ENCODE measurements at places on chromosomes 5 and 9.

DNA sequence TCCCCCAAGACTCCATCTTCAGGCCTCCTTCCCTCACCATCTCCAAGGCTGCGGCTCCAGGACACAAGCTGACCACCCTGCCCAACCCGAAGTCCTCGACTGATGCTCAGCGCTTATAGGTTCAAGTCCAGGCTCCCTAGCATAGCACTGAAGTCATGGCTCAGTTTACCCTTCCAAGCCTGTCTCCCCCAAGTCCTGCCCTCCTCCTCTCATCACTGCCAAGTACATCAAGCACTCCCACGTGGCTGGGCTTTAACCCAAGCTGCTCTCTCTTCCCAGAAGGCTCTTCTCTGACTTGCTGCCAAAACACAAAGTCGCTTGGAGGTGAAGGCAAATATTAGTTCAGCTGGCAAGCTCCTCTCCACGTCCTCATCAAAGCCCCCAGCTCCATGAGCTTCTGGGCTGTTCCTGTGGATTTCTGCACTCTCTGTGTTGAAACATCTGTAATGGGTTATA lies 22.1 kb upstream of the MARCHF6 start:
- no peak for DNase-seq

DNA sequence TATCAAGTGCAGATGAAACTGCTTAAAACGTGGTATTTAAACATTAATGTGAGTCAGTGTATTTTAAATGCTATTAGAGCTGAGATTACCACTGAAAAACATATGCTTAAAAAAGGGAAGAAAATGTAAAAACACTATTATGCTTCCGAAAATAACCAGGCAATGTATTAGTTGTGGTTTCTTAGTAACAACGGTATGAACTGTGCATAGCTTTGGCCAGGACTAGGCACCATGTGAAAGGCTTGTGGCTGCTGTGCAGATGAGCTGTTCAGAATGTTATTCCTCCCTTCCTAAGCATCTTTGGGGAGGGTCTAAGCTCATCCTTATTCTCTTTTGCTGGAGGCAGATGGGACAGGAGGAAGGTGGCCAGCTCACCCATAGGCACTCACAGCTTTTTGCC lies 84.9 kb downstream of the NTRK2 start:
- DNase-seq, result no peak

DNA sequence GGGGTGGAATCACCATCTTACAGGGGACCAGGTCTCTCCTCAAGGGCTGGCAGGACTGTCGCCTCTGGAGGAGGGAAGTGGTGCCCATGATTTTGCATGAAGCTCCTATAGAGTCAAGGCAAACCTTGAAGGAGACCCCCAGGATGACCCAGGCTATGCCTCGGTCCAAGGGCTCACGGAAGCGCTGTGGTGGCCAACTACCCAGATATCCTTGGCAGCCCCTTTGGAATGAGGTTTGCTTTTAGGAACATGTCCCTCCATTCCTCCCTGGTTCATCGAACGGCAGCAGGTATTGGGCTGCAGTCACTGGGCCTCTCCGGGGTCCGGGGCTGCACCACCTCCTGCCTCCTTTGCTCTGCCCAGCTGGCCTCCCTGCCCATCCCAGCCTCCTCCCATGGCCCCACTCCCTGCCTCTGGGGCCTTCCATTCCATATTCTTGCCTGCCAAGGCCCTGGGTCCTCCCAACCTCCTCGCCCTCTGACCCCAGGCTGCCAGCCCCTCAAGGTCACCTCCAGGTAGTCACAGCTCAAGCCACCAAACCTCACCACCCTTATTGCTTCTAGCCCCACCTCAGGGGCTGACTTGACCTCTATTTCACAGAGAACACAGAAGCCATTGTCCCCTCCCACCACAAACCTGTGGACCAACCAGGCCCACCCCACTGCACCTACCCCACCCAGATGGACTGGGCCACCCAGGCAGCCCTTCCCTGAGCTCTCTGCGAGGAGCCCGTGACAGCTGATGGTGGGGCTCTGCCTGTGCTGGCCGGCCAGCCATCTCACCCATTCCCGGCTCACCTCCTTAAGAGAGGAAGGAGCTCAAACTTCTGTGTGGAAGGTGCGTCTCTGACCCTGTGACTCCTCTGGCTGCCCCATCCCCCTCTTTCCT lies 3.6 kb upstream of the IL3 start:
- no peak for DNase-seq

DNA sequence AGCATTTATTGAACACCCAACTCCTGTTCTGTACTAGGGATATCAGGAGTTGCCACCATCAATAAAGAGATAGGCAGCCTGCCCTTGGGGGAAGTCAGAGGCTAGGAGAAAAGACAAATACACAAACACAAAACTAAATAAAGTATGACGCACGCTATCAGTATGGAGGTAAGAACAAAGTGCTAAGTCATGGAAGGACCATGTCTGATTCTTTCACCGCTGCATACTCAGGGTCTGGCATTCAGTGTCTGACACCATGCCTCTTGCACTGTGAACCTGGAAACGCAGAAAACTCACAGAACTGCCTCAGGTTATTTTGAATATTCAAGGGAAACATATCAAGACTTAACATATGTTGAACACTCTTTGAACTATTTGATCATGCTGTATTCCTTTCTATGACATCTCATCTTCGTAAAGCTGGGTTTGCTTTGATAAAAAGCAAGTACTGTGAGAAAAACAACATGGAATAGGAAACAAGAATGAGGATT lies 65.3 kb downstream of the ADAMTSL1 start:
- DNase-seq, result no peak

GRCh38 chr9:134298000-134298399 lies 28.3 kb upstream of the RXRA start:
- DNase-seq, result no peak

DNA sequence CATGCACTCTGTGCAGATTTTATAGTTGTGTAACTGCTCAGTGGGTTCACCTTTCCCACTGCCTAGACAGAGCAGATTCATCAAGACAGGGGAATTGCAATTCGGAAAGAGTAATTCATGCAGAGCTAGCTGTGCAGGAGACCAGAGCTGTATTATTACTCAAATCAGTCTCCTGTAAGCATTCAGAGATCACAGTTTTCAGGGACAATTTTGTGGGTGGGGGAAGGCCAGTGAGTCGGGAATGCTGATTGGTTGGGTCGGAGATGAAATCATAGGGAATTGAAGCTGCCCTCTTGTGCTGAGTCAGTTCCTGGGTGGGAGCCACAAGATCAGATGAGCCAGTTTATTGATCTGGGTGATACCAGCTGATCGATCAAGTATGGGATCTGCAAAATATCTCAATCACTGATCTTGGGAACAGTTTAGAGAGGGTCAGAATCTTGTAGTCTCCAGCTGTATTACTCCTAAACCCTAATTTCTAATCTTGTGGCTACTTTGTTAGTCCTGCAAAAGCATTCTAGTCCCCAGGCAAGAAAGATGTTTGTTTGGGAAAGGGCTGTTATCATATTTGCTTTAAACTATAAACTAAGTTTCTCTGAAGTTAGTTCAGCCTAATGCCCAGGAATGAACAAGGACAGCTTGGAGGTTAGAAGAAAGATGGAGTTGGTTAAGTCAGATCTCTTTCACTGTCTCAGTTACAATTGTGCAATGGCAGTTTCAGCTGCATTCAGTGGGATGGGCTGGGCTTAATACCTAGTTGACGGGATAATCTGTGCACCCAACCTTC lies 12.7 kb upstream of the SVEP1 start:
- no peak for DNase-seq

DNA sequence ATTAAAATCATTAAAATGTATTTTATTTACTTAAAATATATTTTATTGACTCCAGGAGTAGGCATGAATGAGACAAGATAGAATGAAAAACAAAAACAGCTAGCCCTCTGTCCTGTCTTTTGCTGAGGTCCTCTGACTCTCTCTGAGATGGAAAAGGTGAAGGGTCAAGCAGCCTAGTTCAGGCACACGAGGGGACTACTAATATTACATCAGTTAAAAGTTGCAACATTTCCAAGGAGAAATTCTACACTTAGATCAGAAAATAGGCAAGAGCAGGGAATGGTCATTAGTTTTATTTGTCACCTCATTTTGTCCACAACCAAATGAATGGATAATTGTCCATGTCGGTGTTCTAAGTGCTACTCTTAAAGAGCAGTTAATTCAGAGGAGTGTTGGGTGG lies 148.5 kb downstream of the CDH10 start:
- no peak for DNase-seq

DNA sequence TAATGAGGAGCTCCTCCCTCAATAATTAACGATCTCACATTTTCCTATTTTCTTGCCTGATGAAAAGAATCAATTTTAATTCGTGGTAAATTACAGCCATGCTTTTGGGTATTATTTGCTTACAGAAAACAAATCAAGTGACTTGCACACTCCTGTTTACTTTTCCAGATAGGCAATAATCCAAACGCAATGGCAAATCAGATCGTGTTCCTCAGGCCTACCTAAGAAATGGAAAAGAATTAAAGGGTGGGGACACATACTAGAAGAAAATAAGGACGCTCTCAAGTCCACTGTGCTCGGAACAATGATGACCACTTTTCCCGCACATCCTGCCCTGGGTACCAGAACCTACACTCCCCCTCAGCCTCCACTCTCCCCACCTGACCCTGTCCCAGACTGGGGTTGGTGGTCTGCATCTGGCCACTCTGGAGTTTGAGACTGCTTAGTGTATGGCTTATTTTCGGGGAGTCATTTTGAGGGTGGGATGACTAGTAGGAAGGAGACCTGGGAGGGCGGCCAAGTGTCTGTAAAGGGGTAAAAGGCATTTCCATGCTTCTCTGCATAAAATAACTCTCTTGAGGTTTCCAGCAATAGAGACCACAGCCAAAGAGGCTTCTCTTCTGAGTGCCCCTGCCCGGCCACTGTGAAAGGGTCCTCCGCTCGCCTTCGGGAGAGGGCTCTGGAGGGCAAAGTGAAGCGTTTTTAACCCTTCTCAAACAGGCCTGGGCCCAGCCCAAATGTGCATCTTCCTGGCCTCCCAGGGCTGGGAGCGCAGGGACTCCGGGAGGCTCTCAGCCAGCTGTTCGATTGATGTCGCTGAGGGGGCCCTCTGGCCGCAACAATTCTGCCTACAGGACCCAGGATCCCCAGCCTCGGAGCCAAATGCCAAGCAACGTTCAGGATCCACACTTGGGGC lies 4.5 kb upstream of the OTP start:
- no peak for DNase-seq

DNA sequence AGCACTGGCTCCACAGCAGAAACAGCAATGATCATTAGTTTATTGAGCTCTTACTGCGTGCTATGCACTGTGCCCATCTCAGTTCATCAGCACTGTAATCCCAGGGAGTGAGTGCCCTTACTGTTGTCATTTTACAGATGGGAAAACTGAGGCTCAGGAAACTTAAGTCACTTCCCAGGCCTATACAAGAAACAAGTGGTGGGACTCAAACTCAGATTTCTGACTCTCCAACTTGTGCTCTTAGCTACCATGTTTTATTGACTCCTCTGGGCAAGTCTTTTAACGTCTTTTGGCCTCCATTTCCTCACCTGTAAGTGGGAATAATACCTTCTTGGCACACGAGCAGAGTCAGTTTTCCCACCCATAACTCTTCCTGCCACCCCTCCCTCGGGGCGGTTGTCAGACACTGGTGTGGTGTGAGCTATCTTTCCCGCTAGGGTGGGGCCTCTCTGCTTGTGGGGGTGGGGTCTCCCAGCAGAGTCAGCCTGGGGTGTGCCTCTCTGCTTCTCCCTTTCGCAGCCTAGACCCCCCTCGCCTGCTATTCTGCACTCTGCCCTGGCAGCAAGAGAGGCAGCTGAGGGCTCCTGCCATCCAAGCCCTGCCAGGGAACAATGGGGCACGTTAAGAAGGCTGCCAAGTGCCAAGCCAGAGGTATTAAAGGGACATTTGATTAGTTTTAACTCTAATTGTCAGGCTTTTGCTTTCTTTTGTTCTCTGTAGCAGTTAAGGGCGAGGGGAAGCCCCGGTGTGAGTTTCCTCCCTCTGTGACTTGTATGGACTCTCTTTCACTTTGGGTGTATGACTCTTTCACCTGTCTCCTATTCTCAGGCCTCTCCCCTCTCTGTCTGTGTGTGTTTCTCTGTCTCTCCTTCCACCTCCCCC lies 12.1 kb downstream of the GALNT10 start:
- DNase-seq, result peak; percentile 40

- no peak for DNase-seq
Measured at GRCh38 chr9:37995348-37995737, 73.7 kb downstream of the SHB start.

- no peak for DNase-seq
Measured at GRCh38 chr5:125576822-125577221, 830.4 kb upstream of the ZNF608 start.

- no peak for DNase-seq
Measured at GRCh38 chr5:81363093-81363871, 30.7 kb downstream of the ACOT12 start.

GRCh38 chr9:103902263-103902662 lies 191.8 kb upstream of the SMC2 start:
- DNase-seq, result no peak

DNA sequence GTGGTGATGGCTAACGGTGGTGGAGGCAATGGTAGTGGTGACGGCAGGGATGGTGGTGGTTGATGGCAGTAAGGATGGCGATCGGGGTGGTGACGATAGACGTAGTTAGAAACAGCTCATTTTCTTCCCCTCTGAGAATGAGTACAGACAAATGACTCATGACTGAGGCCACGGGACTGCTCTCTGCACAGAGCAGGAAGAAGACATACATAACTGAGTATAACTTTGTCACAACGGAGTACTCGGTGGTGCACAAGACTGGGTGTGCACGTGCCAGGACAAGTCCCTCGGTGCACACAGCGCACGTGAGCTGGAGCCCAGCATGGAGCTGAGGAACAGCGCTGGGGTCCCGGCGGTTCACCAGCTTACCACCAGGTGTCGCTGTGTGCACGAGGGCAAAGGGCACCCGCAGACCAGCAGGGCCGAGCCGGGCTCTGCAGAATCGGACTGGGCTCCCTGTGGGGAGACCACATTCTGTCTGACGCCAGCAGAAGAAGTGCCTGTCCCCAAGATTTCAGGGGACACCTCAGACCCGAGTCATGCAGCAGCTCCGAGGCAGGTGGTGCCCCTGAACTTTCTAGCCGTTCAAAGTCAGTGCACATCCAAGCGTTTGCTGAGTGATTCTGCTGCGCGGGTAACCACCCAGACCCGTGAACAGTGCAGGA lies 188.6 kb downstream of the FSTL4 start:
- peak; percentile 72 for DNase-seq

DNA sequence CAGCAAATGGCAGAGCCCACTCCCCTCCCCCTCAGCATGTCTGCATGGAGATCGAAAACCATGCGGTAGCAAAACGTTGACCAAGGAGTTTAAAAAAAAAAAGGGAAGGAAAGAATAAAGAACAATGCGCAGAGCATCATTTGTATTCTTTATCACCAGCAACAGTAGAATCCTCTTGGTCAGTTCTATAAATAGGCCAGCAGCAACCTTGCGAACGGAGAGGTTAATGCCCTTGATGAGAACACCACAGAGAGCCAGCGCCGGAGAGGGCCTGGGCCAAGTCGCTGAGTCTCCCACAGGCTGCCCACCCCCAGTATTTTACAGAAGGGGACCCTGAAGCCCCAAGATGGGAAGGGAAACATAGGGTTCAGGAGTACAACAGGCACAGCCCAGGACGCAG lies 22.7 kb downstream of the WHRN start:
- DNase-seq, result no peak

- no peak for DNase-seq
Measured at GRCh38 chr5:161483721-161484120, 62.8 kb downstream of the GABRB2 start.
